NCI-H774 (cell line): ENCODE measurements at places on chromosomes 5 and 9.

DNA sequence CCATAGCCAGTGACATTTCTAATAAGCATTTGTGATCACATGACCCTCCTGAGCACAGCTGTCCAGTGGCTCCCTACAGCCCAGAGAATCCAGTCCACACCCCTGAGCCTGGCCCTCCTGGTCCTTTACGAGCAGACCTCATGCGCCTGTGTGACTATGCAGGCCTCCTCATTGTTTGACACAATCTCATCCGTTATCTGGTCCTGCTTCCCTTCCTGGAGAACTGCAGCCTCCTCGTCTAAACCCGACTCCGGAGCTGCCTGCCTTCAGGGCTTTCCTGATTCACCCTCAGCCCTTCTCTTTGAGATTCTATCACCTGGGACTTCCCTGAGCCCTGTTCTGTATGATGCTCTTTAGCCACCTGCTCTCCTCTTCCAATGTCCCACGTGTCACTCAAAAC, 79.7 kb downstream of the GPR21 start:
- DNase-seq: no peak

DNA sequence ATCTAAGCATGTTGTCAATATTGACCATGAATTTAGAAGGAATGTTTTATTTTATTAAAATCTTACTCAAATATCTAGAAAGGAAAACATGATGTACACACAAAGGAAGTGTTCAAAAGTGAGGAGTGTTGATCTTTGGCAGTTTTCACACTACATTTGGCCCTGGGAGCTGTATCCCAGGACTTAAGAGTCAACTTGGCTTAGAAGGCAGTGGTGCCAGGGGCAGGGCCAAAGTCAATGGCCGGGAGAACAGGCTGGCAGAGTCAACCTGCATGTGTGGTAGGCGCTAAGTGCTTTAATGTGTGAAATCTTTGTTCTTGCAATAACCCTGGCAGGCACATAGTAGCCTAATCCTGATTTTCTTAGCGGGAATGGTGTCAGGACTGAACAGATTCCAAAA, 228.4 kb downstream of the TENT4A start:
- no peak for DNase-seq

- DNase-seq: no peak
These were observed 58.6 kb upstream of the PANK3 start for GRCh38 chr5:168637793-168638192.

- DNase-seq: no peak
These were observed 50.4 kb upstream of the GGTA1 start for GRCh38 chr9:121550041-121550440.

DNA sequence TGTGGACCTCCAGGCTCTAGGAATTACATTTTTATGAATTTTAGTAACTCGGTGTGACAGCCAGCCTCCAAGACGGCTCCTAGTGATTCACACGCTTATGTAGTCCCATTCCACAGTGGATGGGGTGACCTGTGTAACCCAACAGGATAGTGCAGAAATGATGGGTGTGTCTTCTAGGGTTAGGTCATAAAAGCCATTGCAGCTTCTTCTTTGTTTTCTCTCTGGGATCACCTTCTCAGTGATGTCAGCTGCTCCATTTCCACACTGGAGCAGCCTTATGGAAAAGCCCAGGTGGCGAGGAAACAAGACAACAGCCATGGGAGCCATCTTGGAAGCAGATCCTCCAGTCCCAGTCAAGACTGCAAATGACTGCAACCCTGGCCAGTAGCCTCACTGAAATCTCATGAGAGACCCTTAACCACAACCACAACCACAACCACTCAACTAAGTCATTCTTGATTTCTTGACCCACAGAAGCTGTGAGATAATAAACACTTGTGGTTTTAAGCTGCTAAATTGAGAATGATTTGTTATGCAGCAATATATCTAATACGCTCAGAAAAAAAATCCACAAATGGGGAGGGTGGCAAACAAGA, 5.1 kb upstream of the GNPDA1 start:
- no peak for DNase-seq

GRCh38 chr9:18473652-18474279, at the start of gene ADAMTSL1:
Gene ADAMTSL1 (plus strand): TSS chr9:18474153. CDS start chr9:18474233, 80 bp downstream.
- peak; percentile 54 for DNase-seq

DNA sequence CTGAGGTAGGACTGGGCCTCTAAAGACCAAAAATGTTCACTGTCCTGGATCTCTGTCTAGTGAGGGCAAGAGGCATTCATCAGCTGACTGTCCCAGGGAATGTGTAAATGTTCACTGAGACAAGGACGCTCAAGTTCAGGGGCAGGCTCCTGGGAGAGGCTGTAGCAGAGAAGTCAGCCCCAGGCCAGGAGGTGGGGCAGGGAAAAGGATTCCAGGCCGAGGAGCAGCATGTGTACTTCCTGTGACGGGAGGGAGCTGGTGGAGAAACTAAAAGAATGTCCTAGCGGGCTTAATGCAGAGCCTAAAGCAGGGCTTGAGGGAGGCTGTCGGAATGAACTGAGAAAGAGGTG, 205.8 kb downstream of the GABBR2 start:
- DNase-seq: no peak

GRCh38 chr5:146781157-146781556, 97.4 kb downstream of the PPP2R2B start:
- no peak for DNase-seq

DNA sequence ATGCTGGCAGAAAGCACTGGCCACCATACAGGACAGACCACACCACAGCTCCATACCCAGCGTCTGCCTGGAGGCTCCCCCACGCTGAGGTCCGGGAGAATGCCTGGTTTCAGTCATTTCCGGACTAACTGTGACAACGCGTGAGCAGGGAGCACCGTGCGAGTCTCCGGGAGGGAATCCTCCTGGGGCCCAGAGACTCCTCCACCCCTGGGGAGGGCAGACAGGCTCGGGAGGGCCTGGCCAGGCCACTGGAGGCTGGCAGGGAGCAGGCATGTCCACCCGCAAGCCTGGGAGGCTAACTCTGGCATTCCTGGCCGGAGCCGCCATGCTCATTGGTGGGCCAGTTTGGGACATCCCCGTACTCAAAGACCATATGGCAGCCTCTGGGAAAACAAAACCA, 6.5 kb downstream of the BRD3OS start:
- no peak for DNase-seq
